ENCODE measurements at places on chromosomes 1 and 21. TPM values are rescaled to one million over a fixed set of nuclear protein-coding genes. Genes with fewer than 3 reads are reported as not detected.

Gene MTARC2
- total RNA-seq = 9.0 TPM

Gene FASLG
- total RNA-seq = not detected

Gene GPA33
- not detected for total RNA-seq

Gene CDK18
- total RNA-seq = 1.5 TPM

Gene CLIC4
- total RNA-seq = 309 TPM

Gene FCMR
- total RNA-seq = 0.33 TPM

Measured in fibroblast of lung (primary cell).